ENCODE measurements at places on chromosomes 6 and 20. TPM values are rescaled to one million over a fixed set of nuclear protein-coding genes. Genes with fewer than 3 reads are reported as not detected.

The SNAP91 gene
- not detected for total RNA-seq

The PROCR gene
- total RNA-seq: 56.6 TPM

The ITCH gene
- 35.6 TPM for total RNA-seq

The PPP1R16B gene
- total RNA-seq: 12.0 TPM

The BPIFB1 gene
- total RNA-seq: not detected

The NRSN2 gene
- 10.2 TPM for total RNA-seq

The CYP21A2 gene
- not detected for total RNA-seq

The SAPCD1 gene
- total RNA-seq: not detected

The MATN4 gene
- not detected for total RNA-seq

The EDEM2 gene
- 2.6 TPM for total RNA-seq

The TBX18 gene
- total RNA-seq: under 0.01 TPM

The F13A1 gene
- total RNA-seq: 4.1 TPM

The EYA2 gene
- total RNA-seq: 7.3 TPM

The ATG5 gene
- 81.5 TPM for total RNA-seq

The DST gene
- total RNA-seq: 809 TPM

The TSBP1 gene
- not detected for total RNA-seq

The C20orf204 gene
- total RNA-seq: 0.26 TPM

The TBC1D7 gene
- total RNA-seq: 4.4 TPM

The SLC16A10 gene
- total RNA-seq: 1.2 TPM

The GRM1 gene
- total RNA-seq: 0.07 TPM

Data from uterus (tissue), 4 donors.